NCI-H526 treated with DMSO at 0.1 percent for 48 hours (cell line): ENCODE measurements at places on chromosomes 1 and 21.

DNA sequence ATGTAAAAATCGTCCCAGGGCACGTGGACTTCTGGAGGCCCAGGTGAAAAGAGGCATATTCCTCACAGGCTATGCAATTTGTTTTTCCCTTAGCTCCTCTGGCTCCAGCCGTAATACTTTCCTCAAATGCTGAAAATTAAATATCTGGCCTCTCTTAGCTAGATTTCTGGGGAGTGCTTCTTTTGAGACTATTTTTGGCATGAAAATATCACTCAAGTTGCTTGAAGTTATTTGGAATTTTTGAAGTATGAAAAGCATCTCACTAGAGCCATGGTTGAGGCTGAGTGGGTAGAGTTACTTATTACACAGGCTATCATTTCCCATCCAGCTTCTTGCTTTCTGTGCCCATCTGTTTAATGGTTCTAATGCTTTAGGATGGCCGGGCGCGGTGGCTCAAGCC lies 59.7 kb downstream of the MYOM3 start:
- DNase-seq: no peak

GRCh38 chr1:100361511-100362089 lies 9.3 kb downstream of the CDC14A start:
- no peak for DNase-seq

DNA sequence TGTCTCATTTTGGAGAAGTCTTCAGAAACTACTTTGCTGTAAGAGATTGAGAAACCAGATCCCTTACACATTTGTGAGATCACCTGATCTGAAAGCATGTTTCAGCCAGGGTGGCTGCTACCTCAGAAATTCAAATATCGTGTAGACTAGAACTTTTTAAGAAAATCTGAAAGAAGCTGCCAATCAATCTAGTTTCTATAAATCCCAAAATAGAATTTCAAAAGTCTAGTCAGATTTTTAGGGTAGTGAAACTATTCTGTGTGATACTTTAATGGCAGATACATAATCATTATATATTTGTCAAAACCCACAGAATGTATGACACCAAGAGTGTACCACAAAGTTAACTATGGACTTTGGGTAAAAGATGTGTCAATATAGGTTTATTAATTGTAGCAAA lies 79.9 kb upstream of the PLPPR5 start:
- DNase-seq: no peak

GRCh38 chr1:115133440-115133839 lies 44.1 kb upstream of the TSPAN2 start:
- no peak for DNase-seq
